ENCODE measurements at places on chromosomes 6 and 20.

DNA sequence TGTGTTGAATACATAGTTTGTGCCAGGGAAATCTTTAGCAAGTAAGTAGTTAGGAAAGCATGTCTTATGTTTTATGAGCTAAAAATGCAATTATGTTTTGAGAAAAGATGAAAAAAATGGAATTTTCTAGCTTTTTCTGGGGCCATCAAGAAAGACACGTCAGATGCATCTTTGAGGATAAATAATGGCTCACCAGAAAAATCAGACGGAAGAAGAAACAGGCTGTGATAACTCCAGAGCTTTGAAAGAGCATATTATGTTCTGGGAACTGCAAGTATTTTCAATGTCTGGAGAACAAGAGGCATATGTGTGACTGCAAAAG is 173.7 kb downstream of the CLVS2 start:
- no peak for DNase-seq

GRCh38 chr6:30915591-30915946 is 1.5 kb downstream of the VARS2 start:
- peak; percentile 33 for DNase-seq

- DNase-seq: no peak
Observed at GRCh38 chr20:39857187-39857586, 831.8 kb downstream of the MAFB start.

DNA sequence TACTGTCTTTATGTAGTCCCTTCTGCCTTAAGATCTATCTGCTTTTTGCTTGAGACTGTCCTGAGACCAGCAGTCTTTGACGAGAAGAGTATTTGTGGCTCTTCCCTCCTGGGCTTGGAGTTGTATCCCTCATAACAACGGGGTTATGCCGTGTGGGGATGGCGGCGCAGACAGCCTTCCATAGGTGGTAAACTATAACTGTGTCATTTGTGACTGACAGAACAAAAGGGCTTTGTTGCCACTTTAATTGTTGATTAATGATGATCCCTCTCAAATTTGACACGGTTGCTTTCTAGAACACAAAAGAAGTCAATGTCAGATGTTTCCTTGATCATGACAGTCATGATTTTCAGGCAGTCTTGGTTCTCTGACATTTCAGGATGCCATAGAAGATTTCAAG is 196.6 kb downstream of the JARID2 start:
- no peak for DNase-seq

DNA sequence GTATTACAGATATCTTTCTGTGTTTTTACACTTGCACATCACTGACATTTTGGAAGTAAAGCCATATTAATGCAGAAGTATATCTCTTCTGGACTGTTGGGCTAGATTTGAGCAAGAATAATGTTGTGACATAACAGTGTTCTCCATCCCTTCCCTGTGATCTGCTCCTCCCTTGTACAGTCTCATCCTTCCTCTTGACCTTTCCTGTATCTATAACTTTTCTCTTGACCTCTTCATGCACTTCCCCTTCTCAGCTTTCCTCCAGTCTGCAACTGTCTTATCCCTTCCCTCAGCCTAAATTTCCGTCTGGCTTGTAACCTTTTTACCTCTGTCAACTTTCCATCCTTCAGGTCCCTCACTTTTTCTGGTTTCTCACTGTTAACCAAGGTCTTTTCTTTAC is 29.8 kb downstream of the NCOA3 start:
- no peak for DNase-seq

GRCh38 chr6:116624036-116624805 is 7.9 kb downstream of the RSPH4A start:
- DNase-seq: no peak

DNA sequence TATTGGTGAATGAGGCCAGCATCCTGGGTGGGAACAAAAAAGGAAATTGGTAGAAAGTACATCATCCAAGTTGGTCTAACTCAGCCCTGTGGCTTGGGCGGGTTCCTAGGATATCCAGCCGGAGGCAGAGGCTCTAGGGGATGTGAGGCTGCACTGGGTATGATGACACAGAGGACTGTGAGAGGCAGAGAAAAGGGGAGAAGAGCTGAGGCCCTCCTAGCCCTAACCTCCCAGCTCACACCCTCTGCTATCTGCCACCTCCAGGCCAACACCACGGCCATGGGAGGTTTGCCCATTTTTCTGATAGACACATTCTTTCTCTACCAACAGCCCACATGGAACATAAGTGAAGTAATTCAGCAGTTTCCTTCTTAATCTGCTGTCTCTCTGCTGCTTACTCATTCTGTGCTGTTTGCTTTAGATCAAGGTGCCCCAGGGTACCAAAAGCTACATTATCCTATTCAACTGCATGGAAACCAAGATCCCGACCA is 284.4 kb downstream of the ESR1 start:
- DNase-seq: no peak

DNA sequence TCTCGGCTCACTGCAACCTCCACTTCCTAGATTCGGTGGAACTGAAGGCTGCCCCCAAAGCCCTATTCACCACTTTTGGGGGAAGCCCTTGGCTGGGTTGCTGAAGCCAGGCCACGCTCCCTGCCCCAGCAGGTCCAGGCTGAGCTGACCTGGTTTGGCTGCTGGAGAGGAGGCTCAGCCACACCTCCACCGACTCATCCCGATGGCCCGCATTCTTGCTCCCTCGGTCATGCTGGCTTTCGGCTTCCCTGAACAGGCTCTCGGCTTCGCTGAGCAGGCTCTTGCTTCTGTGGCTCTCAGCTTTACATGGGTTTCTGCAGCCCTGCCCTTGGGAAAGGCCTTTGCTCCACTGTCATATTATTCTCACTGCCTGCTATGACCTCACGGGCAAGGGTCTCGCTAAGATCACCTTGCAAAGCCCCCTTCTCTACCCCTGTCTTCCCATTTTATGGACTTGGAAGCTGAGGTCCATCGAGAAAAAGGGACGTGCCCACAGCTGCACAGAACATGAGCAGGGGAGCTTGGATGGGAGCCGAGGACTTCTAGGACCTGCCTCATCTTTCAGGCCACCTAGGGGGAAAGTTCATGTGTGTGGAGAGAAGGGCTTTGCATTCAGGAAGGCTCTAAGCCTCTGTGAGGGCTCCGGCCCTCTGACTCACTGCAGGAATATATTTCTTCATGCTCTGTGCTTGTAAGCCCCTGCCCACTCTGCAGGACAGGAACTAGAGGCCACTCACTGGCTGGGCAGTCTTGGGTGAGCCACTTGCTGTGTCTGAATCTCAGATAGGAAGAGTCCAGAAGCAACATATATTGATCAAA is 15.6 kb downstream of the ARHGAP40 start:
- no peak for DNase-seq

DNA sequence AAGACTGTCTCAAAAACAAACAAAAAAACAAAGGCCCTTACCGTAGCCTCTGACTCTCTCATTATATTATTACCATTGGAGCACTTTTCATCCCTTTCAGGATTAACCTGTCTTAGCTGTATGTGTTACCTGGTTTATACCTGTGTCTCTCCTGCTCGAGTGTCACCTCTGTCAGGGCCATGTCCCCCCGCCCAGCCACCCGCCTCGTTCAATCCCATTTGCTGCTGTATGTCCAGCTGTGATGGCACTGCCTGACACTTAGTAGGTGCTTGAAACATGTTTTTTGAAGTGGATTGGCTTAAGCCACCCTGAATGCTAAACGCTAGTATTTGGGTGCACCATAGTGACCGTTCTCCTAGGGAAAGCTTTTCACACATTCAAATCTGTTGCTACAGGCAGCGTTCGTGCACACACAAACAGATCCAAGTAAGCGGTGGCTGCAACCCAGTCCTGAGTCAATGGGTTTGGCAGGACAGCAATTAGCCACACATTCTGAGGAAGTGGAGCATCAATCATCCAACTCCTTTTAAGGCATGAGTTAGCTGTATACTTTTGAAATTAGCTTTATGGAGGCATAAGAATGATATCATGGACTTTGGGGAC is 98.9 kb upstream of the ZNF217 start:
- DNase-seq: peak; percentile 34

GRCh38 chr6:32868257-32868788 is 14.3 kb downstream of the PSMB9 start:
- DNase-seq: peak; percentile 91

GRCh38 chr6:133551847-133552341 is 310.7 kb downstream of the EYA4 start:
- no peak for DNase-seq

DNA sequence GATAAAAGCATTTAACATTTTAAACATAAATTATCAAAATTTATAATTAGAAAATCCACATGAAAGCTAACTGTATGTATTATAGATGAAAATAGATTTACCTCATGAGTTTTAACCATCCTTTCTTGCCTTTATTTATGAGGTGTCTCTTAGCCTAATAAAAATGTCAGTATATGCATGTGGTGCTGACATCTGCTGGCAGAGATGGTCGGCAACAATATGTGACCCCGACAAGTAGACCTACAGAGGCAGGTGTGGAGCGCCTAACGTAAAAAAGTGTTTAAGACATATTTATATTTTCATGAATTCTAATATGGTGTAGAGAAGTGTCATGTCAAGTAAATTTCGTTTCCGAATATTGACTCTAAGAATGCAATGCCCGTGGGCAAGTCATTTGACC is 149.0 kb upstream of the FUT9 start:
- DNase-seq: no peak

- no peak for DNase-seq
Observed at GRCh38 chr6:17705428-17705777, 1.3 kb downstream of the NUP153 start.

DNA sequence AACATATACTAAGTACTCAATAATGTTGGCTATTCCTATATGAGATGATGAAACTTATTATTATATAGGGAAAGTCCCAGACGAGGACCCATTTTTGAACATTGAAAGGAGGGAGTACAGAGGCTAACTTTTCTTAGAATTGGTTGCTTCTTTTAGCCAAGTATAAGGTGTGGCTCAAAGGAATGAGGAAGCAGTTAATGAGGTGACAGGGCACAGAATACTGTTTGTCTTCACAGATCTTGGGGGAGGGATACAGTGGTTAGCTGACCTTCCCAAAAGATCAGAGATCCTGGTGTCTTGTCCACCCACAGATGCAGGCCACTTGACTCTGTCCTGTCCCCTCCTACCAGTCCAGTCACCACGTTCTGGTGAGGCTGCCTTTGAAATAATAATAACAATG is 67.8 kb upstream of the EPB41L1 start:
- DNase-seq: no peak

All from activated T-cell treated with anti-CD3 and anti-CD28 coated beads, Interleukin-2, amount 50 U/mL, for 48 hours (primary cell).